ENCODE measurements at places on chromosomes 1 and 21. TPM values are rescaled to one million over a fixed set of nuclear protein-coding genes. Genes with fewer than 3 reads are reported as not detected.

Gene SLC35D1
- 6.7 TPM for total RNA-seq

Gene CD46
- total RNA-seq, result 101 TPM

Gene RIMS3
- total RNA-seq, result 0.56 TPM

Gene OTUD3
- 7.9 TPM for total RNA-seq

Gene FAM72B
- total RNA-seq, result not detected

Gene LCA5L
- 5.6 TPM for total RNA-seq

Gene HIVEP3
- 1.8 TPM for total RNA-seq

Gene TSPAN1
- 10.7 TPM for total RNA-seq

Gene SV2A
- 0.33 TPM for total RNA-seq

Gene SPATA17
- not detected for total RNA-seq

Gene PCP4
- not detected for total RNA-seq

Gene SLC5A9
- total RNA-seq, result not detected

Gene LCE6A
- total RNA-seq, result not detected

Gene CFHR3
- not detected for total RNA-seq

Gene OR10J5
- not detected for total RNA-seq

Gene ST6GALNAC5
- not detected for total RNA-seq

Data from gastrocnemius medialis (tissue), 4 donors.